T-helper 1 cell (primary cell): ENCODE measurements at places on chromosomes 16 and 17.

DNA sequence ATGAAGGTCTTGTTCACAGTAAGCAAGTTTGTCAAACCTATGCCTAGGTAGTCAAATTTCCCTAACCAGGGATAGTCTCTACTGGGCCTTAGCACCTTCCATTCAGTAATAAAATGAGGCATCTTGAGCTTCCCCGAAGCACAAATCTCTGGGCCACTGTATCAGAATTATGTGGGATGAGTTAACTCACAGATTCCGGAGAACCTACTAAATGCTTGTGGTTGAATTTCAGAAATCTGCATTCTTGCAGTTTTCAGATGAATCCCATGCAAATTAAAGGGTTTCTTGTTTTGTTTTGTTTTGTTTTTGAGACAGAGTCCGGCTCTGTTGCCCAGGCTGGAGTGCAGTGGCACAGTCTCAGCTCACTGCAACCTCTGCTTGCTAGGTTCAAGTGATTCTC lies 478.8 kb upstream of the HSBP1 start:
- DNase-seq, result no peak

- no peak for DNase-seq
These were observed 50.3 kb downstream of the PIPOX start for GRCh38 chr17:29093090-29093871.

GRCh38 chr17:5797447-5798050 lies 213.2 kb upstream of the NLRP1 start:
- no peak for DNase-seq

GRCh38 chr17:76331083-76331482 lies 22.6 kb downstream of the PRPSAP1 start:
- no peak for DNase-seq

- peak; percentile 50 for DNase-seq
These were observed 4.9 kb downstream of the MLKL start for GRCh38 chr16:74695450-74696422.

- no peak for DNase-seq
These were observed 68.1 kb downstream of the COG7 start for GRCh38 chr16:23384878-23385277.

DNA sequence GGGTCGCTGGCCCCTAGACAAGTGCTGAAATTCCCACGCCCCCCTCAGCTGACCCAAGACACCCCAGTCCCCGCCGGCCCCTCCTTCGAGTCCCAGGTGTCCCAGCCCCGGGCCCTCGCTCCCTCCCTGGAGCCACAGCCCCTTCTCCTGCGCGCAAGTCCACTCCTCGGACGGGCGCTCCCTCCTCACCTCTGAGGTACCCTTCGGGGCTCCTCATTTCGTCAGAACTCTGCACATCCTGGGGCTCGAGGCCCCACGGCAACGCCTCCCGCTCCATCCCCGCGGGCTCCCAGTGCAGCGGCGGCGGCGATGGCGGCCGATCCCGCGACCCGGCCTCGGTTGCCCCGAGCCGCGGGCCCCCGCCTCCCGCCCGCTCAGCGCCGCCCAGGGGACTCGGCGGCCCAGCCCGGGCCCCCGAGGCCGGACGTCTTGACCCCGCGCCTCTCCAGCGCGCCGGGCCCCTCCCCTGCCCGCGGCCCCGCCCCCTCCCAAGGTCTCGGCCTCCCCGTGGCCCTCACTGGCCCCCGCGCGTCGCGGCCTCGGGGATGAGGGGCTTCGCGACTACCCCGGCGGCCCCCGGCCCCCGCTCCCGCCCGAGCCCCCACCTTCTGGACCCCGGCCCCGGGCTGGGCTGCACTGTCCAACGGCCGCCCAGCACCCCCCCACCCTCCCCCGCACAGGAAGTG lies at the start of gene ZNF768:
TSS of gene ZNF768 (minus strand) at position 430 of the 686 bp plus-strand sequence. CDS start at position 277, 153 bp downstream.
- DNase-seq, result peak; percentile 43

GRCh38 chr17:19345486-19346350 lies 16.8 kb downstream of the B9D1 start:
- DNase-seq, result no peak

GRCh38 chr17:52828621-52829020 lies 670.1 kb upstream of the CA10 start:
- DNase-seq, result no peak

DNA sequence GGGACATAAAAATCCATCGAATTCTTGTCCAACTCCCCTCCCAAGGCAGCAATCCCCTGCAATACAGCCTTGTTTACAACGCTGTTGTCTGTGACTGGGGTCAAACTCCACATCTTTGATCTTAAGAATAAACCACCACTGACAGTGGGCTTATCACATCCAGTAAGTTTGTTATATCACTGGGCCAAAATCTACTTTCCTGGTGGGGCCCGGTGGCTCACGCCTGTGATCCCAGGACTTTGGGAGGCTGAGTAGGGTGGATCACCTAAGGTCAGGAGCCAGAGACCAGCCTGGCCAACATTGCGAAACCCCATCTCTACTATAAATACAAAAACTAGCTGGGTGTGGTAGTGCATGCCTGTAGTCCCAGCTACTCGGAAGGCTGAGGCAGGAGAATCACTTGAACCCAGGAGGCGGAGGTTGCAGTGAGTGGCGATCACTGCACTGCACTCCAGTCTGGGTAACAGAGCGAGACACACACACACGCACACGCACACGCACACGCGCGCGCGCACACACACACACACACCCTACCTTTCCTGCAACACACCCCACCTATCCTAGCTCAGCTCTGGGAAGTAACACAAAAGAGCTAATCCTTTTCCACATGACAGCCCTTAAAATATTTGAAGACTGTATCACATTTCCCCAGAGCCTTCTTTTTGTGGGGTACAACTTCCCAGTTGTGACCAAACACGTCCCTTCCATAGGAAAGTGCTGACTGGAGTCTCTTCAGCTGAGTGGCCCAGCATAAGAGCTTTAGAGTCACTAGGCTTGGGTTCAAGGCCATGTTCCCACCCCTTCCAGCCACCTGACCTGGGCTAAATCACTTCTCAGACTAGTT lies 20.9 kb upstream of the ABCC1 start:
- no peak for DNase-seq

GRCh38 chr17:40087049-40087794 lies 13.2 kb downstream of the NR1D1 start:
- DNase-seq, result no peak

DNA sequence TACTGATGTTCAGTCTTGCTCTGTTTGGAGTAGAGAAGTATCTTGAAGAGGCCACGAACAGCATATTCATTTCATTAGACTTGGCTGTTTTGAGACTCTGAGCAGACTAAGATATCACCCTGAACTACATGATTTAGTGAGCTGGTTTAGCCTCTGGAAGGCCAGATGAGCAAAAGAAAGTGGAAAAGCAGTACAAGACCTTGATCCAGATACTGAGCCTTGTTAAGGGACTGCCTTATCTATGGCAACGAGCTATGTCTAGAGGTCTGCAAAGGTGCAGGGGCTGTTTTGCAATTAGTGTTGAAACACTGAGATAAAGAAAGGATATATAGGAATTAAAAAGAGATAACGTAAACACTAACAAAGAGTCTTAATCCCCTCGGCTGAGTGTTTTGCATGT lies 231.4 kb downstream of the IRX3 start:
- no peak for DNase-seq

DNA sequence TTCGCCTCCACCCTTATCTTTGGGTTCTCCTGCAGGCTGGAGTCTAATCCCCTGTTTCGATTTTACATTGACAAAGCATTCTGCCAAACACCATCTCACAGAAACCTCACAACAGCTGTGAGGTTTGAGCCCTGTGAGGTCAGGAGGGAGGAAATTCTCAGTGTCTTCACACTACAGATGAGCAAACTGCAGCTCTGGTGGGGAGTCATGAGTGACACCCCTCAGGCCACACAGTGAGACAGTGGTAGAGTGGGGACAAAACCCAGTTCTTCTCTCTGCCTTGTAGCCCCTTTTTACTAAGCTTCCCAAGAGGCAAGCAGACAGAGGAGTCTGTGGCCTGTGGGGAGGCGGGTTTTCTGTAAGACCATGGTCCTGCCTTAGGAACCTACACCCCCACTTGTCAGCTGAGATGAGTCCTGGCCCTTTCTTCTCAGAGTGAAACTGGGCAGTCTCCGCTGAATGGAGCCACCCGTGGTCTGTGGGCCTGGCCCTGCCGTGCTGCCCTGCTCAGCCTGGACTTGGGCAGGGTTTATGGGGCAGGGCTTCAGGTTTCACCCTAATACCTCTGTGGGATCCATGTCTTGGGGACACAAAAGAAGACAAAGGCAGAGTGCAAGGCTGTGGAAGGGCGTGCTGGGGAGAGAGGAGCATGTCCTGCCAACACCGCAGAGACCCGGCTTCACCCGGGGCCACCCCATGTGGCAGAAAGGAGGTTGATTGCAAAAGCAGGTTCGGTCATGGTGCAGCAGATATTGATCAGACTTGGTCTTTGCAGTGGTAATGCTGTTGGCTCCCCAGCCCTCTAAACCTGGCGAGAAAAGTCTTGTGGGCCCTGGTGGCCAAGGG lies 59.0 kb downstream of the ABR start:
- DNase-seq, result no peak

GRCh38 chr17:80948019-80948975 lies 43.3 kb upstream of the CHMP6 start:
- DNase-seq, result no peak

GRCh38 chr17:80716986-80717719 lies 172.5 kb downstream of the RPTOR start:
- no peak for DNase-seq

GRCh38 chr16:81445966-81446906 lies 1.6 kb downstream of the CMIP start:
- peak; percentile 29 for DNase-seq

- DNase-seq, result no peak
These were observed 20.9 kb upstream of the PSMD7 start for GRCh38 chr16:74275711-74276110.
